Spleen (tissue), 13 donors: ENCODE measurements at places on chromosomes 7 and 10. TPM values are rescaled to one million over a fixed set of nuclear protein-coding genes. Genes with fewer than 3 reads are reported as not detected.

The IL2RA gene
- 9.7 TPM for polyA plus RNA-seq

The ZNF479 gene
- polyA plus RNA-seq, result not detected

The C10orf53 gene
- polyA plus RNA-seq, result not detected

The GJD4 gene
- not detected for polyA plus RNA-seq

The MOGAT3 gene
- not detected for polyA plus RNA-seq

The C10orf105 gene
- 0.08 TPM for polyA plus RNA-seq

The DCLRE1A gene
- 3.1 TPM for polyA plus RNA-seq
